ENCODE measurements at places on chromosomes 13 and 19. TPM values are rescaled to one million over a fixed set of nuclear protein-coding genes. Genes with fewer than 3 reads are reported as not detected.

DNA sequence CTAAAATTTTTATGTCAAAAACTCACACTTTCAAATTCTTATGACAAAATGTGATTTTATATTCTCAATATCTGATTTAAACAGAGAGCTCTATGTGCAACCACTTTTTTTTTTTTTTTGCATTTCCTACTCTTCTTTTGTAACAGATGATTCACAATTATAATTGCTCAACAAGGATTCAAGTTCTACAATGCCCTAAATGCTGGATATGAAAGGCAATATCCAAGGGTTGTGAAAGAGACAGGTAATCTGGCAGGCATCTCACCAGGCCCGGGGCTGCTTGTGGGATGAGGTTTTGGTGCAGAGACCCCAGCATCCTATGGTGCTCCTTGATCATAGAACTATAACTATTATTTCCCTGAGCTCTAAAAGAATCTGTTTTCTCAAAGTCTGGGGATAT, 363.6 kb upstream of the NBEA start:
- H3K27me3 ChIP-seq: no peaks in the 10 kb centered on the region
- no peaks in the 10 kb centered on the region for H3K4me1 ChIP-seq
- no peak overlapping the region for H3K4me3 ChIP-seq
- H3K27ac ChIP-seq: no peak overlapping the region
- no peak for DNase-seq

GRCh38 chr13:113419531-113420193, 33.6 kb downstream of the ADPRHL1 start:
- H3K27me3 ChIP-seq: no peaks in the 10 kb centered on the region
- H3K36me3 ChIP-seq: no peaks in the 10 kb centered on the region
- no peak for DNase-seq

GRCh38 chr13:36207672-36208071, 6.7 kb downstream of the SOHLH2 start:
- no peak overlapping the region for H3K27ac ChIP-seq
- H3K4me3 ChIP-seq: no peak overlapping the region
- no peaks in the 10 kb centered on the region for H3K36me3 ChIP-seq

- no peak overlapping the region for H3K4me3 ChIP-seq
- H3K36me3 ChIP-seq: no peaks in the 10 kb centered on the region
- H3K4me1 ChIP-seq: no peaks in the 10 kb centered on the region
- DNase-seq: no peak
- H3K27me3 ChIP-seq: no peaks in the 10 kb centered on the region
These were observed 13.4 kb upstream of the MTRF1 start for GRCh38 chr13:41276824-41277223.

The CEACAM3 gene
- total RNA-seq: not detected

The ZSCAN18 gene
- total RNA-seq: 0.12 TPM

The CAPN12 gene
- 8.8 TPM for total RNA-seq

The NANOS3 gene
- total RNA-seq: not detected

All from HCT116 (cell line).